ENCODE measurements at places on chromosomes 5 and 9.

DNA sequence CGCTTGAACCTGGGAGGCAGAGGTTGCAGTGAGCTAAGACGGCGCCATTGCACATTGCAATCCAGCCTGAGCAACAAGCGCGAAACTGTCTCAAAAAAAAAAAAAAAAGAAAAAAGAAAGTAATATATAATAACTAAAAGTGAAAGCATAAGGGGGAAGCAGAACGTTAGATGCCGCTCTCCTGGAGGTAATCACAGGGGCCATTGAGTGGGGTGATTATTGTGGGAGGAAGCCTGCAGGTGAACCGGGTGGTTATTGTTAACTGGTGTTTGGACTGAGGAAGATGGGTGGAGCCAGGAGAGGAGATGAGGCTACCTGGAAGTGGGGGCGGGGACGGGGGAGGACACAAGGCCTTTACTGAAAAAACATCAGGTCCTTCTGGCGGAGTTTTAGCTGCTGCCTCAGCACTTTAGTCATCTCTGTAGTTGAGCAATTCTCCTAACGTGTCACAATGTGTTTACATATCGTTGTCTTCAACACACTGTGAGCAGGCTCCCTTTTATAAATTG is 5.3 kb upstream of the TJP2 start:
- DNase-seq = no peak

DNA sequence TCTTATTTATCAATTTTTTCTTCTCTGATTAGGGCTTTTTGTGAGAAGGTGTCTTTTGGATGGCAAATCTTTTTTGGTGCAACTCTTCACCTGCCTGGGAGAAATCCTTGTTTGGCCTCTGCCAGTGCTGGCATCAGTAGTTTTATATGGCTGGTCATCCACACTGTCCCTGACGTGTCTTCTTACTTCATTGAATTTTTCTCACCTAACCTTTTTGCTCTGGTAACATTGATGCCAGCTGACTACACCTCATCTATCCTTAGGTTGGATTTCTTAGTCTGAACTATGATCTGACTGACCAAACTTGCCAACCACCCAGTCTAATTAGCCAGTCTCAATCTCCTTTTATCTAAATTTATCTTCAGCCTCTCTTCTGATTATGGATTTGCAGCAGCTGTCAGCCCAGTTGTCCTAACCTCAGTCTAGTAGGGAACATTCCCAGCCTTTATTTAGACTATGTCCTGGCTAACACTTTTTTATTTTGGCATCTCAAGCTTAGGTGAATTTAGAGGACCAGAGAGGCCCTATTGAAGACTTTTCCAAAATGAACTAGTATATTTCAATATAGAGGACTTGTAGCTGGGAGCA is 10.6 kb upstream of the TMEM38B start:
- no peak for DNase-seq

DNA sequence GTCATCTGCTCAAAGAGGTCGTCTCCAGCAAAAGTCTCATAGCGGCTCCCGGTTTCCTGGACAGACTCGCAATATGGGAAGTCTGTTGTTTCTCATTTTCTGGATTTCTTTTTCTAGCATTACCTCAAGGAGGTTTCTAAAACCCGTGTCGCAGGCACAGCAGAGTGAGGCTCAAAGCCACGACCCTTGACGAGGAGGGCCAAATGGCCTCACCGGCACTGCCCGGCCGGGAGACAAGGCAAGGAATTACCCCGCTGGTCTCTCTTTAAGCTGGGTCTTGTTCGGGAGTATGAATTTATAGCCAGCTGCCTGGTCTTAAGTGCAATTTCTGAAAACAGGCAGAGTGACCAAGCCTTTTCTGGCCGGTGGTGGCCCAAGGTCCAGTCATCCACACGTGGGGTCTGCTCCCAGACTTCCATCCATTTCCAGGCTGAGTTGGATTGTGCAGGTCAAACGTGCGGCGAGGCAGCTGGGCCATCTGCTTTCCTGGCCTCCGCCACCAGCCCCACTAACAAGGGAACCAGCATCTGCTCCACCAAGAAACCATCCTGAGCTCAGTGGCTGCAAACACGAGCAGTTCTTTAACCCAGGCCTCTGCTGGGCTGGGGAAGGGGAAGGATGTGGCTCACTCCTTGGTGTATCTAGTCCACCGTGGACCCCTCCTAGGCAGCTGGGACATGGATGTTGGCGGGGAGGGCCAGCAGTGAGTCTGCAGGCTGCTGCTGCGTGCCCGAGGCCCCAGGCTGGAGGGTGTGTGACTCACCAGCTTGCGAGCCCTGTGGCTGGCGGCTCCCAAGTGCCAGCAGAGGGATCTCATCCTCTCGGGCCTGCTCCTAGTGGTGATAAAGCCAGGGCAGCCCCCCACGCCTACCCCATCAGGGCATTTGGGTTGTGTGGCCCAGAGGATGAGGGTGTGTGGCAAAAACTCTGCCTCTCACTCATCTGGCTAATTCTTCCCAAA is 55.6 kb upstream of the COL5A1 start:
- DNase-seq = no peak

DNA sequence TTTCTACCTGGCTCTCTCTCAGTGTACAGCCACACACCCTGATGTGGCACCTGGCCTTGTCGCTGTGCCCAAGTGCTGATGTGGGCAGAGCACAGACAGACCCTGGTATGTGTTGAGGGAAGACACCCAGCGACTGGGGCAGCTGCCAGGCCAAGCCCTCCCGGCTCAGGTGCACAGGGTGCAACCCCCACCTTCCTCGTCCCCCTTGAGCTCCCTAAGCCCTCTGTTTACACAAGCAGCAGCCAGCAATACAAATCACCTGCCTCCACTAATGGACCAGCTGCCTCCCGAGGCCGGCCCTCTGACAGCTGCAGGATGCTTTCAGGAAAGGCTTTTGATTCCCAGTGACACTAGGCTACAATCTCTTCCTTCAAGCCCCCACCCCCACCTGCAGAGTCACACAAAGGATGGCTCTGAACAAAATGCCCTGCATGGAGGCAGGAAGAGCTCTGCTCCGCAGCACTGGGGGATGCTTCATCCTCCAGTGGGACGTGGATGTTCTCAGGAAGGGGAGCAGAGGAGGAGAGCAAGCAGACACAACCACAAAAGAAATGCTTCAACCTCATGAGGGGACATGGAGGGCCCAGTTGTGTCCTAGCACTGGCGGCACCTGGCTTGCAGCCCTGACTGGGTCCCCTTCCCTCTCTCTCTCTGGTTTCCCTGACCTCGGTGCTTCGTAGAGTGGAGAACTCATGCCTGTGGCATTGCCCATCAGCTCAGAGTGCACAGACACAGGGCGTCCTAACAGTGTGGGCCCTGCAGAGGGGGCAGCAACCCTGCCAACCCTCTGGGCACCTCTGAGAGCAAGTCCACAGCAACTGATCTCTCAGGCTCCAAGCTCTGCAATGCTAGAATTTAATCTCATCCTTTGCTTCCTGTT is 140.8 kb downstream of the BARX1 start:
- DNase-seq = no peak

- no peak for DNase-seq
Measured at GRCh38 chr9:2967766-2968165, 123.9 kb upstream of the PUM3 start.

GRCh38 chr5:140607031-140607430 is 25.9 kb downstream of the CD14 start:
- DNase-seq = no peak

- DNase-seq = no peak
Measured at GRCh38 chr5:160382346-160382745, 11.9 kb upstream of the C1QTNF2 start.
